HFF-Myc (cell line): ENCODE measurements at places on chromosomes 3 and 15.
A peak's percentile ranks its signal among the peaks of the same experiment; 100 is the strongest.

GRCh38 chr3:95184038-95184437 is 1121.2 kb downstream of the NSUN3 start:
- DNase-seq: no peak

GRCh38 chr3:178750639-178751300 is 214.5 kb downstream of the KCNMB2 start:
- no peak for DNase-seq

- DNase-seq: no peak
Observed at GRCh38 chr3:188239577-188239976, 85.6 kb downstream of the LPP start.

DNA sequence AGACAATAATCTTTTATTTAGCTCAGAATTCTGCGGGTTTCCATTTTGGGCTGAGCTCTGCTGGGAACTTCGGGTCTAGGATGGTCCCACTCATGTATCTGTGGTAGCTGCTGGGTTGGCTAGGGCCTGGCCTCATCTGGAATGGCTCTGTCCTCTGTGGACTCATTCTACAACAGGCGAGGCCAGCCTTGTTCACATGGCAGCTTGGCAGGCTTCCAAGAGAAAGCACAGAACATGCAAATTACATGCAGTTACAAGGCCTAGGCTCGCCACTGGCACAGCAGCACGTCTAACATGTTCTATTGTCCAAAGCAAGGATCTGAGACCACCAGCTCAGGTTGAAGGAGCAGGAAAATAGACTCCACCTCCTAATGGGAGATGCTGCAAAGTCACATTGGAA is 431.4 kb downstream of the PDCD6IP start:
- no peak for DNase-seq

DNA sequence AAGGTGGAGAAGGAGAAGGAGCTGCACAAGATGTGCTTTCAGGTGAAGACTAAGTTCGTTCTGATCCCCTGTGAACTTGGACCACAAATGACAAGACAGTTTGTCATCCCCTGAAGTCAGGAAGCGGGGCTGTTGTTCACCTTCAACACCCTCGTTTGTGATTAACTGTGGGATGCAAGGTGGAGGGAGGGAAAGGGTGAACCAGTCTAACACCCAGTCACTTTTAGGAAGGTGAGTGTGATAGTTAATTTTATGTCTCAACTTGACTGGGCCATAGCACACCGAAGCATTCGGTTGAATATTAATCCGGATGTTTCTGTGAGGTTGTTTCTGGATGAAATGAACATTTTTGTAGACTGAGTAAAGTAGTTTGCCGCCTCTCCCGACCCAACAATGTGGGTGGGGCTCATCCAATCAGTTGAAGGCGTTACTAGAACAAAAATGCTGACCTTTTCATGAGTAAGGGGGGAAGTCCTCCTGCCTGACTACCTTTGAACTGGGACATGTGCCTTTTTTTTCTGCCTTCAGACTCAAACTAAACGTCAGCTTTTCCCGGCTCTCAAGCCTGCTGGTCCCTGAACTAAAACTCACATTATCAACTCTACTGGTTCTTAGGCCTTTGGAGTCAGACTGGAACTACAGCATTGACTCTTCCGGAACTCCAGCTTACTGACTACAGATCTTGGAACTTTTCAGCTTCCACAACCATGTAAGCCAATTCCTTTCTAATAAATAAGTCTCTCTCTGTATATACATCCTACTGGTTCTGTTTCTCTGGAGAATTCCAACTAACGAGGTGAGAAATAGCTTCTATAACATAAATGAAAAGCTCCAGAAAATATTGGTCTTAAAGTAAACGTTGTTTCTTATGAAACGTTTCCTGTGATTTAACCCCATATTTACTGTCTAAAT is 264.0 kb upstream of the SLITRK3 start:
- no peak for DNase-seq

GRCh38 chr3:71551311-71551919 is 32.1 kb downstream of the FOXP1 start:
- DNase-seq: no peak

DNA sequence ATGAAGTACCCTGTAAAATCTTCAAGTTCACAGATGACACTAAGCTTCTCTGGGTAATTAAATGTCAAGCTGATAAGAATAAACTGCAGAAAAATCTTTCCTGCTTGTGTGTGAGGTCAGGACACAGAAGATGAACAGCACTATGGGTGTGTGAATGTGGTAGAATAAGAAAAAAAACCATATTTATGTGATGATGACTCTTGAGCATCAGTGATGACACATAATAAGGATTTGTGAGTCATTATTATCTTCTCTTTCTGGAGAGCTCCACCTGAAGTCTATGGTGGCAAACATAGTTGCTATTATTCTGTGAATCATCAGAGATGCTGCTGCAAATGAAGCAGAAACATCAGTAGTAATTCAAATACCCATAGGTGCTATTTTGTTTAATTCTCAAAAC is 422.4 kb downstream of the DIPK2A start:
- DNase-seq: no peak

GRCh38 chr3:127555108-127555507 is 35.4 kb downstream of the TPRA1 start:
- DNase-seq: no peak

DNA sequence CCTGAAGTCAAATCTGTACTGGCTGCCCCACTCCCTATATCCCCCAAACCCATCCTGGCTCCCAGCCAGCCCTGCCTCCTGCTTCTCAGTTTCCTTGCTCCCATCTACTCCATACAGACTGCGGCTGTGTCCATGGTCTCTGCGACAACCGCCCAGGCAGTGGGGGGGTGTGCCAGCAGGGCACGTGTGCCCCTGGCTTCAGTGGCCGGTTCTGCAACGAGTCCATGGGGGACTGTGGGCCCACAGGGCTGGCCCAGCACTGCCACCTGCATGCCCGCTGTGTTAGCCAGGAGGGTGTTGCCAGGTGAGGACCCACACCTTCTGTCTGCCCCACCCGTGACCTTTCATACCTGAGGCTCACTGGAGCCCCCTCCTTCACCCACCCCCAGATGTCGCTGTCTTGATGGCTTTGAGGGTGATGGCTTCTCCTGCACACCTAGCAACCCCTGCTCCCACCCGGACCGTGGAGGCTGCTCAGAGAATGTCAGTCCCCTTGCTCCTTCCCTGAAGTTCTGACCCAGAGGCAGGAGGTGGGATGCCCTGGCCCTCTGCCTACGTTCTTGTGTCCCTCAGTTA is 14.7 kb downstream of the STAB1 start:
- no peak for DNase-seq

GRCh38 chr15:47857776-47858167 is 140.5 kb downstream of the SEMA6D start:
- DNase-seq: no peak

GRCh38 chr15:83372434-83372891 is 74.7 kb upstream of the SH3GL3 start:
- DNase-seq: no peak

DNA sequence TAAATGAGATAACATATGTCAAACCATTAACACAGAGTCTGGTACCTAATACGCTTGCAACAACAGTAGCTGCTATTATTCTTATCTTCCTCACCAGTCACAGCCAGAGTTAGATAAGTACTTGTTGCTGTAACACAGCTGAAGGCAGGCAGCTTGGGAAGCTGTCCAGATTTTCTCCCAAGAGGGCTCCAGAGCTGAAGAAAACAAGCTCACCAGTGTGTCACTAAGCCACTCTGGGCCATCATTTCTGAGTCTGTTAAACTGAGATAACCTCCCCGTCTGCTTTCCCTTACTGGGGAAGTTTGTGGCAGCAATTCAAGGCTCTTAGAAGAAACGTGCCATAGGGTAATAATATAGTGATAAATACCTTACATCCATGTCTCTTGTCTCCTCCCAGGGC is 226.3 kb downstream of the TAFA4 start:
- DNase-seq: no peak

- no peak for DNase-seq
Observed at GRCh38 chr3:42692667-42693529, 7.6 kb downstream of the KLHL40 start.

DNA sequence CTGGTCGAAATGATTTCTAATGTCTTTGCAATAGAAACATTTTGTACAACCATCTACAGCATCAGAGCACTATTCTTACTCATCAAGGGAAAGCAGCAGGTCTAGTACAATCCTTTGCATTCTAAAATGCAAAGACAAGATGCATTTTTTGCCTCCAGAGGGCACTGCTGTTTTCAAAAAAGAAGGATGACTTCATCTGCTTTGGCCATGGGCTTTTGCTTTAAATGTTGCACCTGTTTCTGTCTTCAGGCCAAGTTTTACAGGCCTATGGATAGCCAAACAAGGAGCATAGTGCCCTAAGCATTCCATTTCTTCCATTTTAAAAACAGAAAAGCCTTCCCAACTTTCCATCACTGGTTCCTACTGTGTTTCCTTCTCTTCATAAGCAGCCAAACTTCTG is 3.4 kb downstream of the PARP9 start:
- DNase-seq: peak; percentile 53

- DNase-seq: no peak
Observed at GRCh38 chr15:74038707-74039655, 43.4 kb downstream of the GOLGA6A start.

- no peak for DNase-seq
Observed at GRCh38 chr3:99951701-99952100, 134.0 kb downstream of the CMSS1 start.

GRCh38 chr15:43153269-43153668 is 19.9 kb downstream of the TMEM62 start:
- DNase-seq: no peak

DNA sequence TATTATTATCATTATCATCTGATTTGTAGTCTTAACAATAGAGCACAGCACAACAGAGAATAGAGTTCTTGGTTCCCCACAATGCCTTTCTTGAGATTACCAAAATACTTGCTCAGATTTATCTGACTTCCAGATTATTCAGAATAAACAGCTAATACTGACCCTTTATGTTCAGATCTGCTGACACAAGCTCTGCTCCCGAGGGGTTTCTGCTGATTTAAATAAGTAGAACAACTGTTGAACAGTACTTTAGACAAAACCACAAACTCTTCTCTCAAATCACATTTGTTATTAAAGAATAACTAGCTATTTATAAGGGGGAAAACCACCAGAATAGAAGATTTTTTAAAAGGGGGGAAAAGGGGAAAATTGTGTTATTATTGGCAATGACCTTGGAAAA is 380.2 kb upstream of the ATP11B start:
- no peak for DNase-seq

DNA sequence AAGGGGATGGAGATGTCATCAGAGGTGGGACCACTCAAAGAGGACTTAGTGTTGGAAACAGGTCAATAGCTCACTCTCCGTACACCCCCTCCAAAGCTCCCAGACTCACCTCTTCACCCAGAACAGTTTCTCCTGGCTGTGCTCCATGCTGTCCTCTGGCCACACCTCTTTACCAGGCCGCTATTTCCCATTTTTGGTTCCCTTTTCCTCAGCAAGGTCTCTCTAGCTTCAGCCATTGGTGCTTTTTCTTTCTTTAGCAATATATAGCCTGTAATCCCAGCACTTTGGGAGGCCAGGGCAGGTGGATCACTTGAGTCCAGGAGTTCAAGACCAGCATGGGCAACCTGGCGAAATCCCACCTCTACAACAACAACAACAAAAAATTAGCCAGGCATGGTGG is 123.6 kb upstream of the SMAD3 start:
- DNase-seq: no peak

- no peak for DNase-seq
Observed at GRCh38 chr3:153783106-153783505, 338.1 kb upstream of the ARHGEF26 start.
